ENCODE measurements at places on chromosomes 7 and 10.

DNA sequence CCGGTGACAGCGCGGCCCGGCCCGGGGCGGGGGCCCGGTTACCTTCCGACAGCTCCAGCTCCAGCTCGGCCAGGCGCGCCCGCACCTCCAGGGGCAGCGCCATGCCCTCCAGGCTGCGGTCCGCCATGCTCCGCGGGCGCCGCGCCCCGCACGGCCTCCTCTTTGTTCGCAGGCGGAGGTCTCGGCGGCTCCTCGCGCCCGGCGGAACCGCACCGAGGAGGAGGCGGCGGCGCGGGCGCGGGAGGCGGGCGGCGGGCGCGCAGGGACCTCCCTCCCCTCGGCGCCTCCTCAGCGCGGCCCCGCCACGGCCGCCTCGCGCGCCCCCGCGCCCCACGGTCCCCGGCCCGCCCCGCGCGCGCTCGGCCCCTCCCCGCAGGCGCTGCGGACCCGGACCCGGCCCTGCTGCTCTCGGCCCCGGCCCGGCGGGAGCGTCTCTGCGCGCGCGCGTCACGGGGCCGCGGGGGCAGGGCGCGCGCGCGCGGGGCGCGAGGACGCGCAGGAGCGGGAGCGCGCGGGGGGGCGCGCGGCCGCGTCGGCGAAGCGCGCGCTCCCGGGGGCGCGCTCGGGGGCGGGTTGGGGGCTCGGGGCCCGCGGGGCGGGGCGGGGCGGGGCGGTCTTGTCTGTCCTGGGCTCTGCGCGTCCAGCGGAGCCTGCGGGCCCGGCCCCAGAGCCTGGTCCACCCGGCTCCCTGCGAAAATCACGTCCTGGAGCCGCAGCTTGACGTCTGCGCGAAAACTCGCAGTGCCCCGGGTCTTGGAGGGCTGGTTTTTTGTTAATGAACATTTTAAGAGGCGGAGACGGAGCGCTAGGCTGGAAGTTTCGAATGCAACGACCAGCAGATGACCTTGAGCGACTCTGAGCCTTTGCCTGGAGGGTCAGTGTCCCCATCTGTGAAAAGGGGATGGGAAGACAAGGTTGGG, at the start of gene DIP2C:
TSS of gene DIP2C (minus strand) at position 217 of the 920 bp plus-strand sequence. CDS start at position 127, 90 bp downstream.
- peak; percentile 87 for DNase-seq

GRCh38 chr7:25597946-25598345, 369.7 kb upstream of the NPVF start:
- DNase-seq: no peak

DNA sequence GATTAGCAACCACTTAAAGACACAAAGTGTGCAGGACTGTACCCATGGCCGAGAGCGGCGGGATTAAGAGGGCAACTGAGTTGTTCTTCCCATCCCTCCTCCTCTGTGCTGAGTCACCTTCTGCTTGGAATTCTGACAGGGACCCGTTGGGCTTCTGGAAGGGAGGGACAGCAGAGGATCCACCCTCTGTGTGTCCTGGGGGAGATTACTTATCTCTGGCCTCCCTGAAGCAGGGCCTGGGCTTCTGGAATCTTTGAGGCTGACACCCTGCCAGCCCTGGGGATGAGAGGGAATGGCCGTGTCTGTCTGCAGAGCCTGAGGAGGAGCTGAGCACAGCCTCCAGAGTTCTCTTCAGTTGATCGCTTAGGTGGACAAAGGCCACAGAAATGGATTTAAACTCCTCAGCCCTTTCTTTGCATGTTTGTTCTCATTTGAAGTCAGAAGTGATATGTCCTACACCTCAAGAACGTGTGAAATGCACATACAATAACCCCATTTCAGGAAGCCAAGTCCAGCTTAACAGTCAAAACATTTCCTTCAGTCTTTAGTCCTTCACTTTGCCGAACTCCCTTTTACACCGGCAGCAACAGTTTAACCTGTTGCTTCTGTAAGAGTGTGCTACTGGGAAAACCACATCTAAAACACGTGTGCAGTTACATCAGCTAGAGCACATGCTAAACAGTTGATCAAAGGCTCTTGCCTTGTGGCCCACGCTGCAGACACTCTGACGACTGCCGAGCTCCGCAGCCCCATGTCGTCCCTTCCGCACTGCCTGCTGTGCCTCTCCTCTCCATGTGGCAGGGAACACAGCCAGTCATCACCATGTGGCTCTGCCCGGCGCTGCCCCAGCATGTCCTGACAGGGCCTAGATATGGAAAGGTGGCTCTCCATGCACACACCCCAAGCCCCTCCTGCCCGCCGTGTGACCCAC, 55.7 kb downstream of the IKZF1 start:
- no peak for DNase-seq

DNA sequence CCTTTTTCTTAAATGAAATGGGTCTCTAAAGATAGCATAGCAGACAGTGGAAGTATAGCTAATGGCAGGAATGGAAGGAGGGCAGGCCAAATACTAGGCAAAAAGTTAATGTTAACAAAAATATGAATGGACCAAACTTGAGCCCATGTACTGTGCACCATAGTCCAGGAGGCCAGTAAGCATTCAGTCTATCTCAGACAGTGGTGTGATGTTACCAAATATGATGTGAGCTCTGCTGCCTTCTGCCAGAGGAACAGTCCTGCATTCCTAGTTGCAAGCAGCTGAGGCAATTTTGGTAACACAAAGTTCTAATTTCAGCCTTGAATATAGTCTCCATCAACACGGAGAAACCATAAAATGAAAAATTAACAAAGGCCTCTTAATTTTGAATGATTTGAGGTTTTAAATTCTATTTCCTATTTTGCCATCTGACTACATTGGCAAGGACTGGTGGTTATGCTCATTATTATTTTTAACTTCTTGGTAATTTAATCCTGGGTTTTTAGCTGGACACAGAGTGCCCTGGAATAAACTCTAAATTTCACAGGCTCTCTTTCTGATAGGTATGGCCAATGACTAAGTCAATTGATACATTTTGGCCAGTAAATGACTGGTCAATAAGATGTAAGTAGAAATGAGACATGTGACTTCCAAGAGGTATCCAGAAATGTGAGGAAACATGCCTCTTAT, 317.0 kb upstream of the MYO3A start:
- DNase-seq: no peak

- DNase-seq: no peak
Observed at GRCh38 chr10:26759008-26759407, 61.5 kb downstream of the PDSS1 start.

DNA sequence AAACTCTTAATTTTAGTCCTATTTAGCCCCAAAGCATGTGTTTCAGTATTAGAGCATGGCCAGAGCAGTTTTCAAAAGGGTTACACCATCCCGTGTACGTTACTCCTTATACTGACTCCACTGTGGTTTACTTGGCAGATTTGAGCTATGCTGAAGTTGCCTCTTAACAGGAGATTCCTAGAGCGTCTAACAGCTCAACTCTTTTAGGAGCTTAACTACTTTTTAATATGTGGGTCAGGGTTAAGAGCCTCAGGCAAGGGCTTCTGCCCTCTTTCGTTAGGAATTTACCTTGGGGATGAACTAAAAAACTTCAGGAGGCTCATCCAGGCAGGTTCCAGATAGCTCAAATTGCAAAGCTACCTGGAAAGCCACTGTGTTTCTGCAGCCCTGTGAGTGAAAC, 674.8 kb upstream of the C7orf33 start:
- DNase-seq: no peak

DNA sequence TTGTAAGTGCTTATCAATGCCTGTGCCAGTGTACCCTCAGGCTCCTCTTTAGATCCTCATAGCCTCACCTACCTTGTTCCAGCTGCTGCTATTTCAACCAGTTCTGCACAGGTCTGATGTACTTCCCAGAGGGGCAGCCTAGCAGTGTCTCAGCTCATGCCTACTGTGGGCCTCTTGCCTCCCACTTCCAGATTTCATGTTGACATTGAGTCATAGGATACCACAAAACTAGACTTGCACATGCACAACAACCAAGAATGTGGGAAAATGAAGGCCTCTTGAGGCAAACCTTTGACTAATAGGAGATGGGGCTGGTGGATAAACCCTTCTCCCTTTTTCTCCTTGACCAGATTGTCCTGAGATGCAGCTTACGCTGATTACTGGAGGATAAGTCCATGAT, 31.0 kb downstream of the PON3 start:
- no peak for DNase-seq

- DNase-seq: no peak
Observed at GRCh38 chr7:37718585-37718984, 35.0 kb downstream of the GPR141 start.

DNA sequence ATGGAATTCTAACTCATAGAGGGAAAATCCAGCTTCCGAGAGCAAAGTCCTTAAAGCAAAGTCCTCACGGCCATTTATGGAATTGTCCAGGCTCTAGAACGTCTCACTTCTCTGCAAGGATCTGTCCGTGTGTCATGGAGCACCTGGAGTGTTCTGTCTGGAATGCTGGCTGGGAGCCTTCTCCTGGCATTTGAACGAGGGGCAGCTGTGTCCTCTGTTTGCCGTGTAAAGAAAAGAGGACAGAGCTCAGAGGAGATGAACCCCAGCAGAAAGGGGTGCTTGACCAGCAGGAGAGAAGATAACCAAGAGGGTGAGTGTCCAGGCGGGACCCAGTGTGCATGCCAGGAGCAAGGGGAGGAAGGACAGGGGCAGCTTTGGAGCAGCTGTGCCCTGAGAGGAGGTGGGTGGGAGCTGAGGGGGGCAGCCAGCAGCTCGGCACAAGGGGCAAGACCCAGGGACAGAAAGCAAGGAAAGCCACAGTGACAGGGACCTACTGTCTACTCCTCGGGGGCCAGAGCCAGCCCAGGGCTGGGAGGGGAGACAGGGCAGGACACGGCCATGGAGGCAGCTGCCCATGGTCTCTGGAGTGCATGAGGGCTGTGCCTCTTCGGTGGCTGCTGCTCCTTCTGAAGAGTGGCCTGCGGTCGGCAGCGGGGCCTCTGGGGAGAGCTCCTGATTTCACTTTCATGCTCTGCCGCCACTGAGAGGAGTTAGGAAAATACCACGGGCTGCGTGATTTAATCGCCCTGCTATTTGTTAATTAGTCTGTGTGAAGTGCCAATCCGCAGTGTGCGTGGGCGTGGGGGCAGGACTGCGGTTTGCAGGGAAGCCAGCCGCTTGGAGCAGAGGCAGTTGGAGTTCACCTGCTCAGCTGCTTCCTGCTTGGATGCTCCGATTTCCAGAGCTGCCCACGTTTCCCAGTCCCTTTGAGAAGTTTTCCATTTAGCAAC, 149.3 kb upstream of the SHH start:
- DNase-seq: no peak

GRCh38 chr10:68301790-68302502, 29.9 kb upstream of the HNRNPH3 start:
- DNase-seq: peak; percentile 63

GRCh38 chr10:71334221-71334791, 15.2 kb downstream of the SLC29A3 start:
- no peak for DNase-seq

GRCh38 chr7:117468174-117468573, 11.7 kb upstream of the CFTR start:
- DNase-seq: no peak

DNA sequence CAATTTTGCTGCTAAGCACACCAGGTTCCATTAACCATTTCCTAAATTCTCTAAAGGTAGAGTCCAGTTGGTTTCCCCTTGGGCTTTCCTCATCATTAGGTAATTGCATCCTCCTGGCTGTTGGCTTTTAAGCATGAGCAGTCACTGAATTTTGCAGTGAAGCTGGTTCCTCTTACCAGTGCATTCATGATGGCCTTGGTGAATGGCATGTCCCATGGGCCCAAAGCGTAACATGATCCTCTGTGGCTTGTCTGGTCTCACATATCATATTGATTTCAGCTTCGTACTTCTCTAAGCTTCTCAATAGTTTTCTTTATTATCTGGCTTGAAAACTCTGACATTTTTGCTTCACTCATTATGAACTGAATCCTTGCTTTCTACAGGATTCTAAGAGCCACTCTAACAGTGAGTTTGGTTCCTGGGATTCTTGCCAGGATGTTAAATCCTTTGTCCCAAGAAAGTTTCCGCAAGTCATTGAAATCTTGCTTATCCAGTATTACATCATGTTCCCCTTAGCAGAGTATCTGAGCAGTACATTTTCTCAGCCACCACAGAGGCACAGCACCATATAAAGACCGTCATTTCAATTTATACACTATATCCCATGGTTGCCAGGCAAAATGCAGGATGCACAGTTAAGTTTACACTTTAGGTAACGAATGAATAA, 134.2 kb downstream of the PTN start:
- no peak for DNase-seq

- DNase-seq: no peak
Observed at GRCh38 chr7:7964691-7965090, 3.9 kb upstream of the GLCCI1 start.

GRCh38 chr7:92691578-92691977, 101.4 kb upstream of the FAM133B start:
- DNase-seq: peak; percentile 65

- DNase-seq: no peak
Observed at GRCh38 chr10:71076473-71077142, 135.8 kb upstream of the UNC5B start.

- peak; percentile 68 for DNase-seq
Observed at GRCh38 chr10:61321041-61321857, 131.9 kb downstream of the TMEM26 start.

DNA sequence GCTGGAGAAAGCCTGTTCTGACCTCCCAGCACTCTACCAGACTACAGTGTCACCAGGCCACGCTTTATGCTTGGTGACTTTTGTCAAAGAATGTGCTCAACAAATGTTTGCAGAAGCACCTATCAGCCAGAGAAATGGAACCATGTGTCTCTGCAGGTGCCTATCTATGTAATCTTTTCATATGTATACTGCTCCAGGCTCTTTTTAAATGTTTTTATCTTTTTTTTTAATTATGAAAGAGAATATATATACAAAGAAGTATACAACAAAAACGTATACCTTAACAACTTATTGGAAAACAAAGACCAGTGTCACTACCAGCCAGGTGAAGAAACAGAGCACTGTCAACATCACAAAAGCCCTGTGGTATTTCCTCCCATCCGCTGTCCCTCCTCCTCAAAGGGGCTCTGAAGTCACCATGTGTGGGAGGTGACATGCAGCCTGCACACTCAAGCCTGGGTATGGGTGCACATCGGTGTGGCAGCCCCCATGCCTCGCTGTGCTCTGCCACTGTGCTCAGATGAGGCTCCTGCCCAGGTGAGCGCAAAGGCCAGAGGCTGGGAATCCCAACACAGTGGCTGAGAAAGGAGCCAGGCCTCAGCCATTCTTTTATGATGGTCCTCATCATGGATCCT, 120.6 kb downstream of the CLEC2L start:
- DNase-seq: no peak

- no peak for DNase-seq
Observed at GRCh38 chr7:120799813-120800475, 58.0 kb downstream of the TSPAN12 start.

GRCh38 chr10:54796881-54797280, 4.2 kb downstream of the PCDH15 start:
- no peak for DNase-seq

- peak; percentile 96 for DNase-seq
Observed at GRCh38 chr10:103231047-103231551, 14.6 kb upstream of the RPEL1 start.

- no peak for DNase-seq
Observed at GRCh38 chr10:107425931-107426553, 261.5 kb upstream of the SORCS1 start.

DNA sequence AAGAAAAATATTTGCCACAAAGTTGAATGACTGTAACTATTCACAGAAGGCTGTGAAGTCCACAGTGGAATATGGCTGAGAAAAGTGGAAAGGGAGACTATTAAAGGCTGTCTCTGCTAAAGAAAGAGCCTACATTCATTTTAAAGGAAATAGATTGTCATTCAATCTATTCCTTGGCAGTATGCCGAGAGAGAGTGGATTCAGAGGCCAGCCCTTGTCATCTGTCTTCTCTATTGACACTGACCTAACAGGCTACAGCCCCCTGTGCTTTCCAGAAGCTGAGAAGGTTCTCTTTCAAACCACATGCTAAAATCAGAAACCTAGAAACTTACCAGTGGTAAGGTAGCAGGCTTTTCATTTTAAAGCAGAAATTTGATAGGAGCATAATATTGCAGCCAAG, 12.1 kb downstream of the ODAD2 start:
- DNase-seq: no peak
